ENCODE measurements at places on chromosomes 11 and 22.

GRCh38 chr11:116644201-116644940, 128.4 kb downstream of the BUD13 start:
- DNase-seq: no peak

GRCh38 chr11:60570970-60571369, 55.8 kb downstream of the MS4A13 start:
- DNase-seq: no peak

DNA sequence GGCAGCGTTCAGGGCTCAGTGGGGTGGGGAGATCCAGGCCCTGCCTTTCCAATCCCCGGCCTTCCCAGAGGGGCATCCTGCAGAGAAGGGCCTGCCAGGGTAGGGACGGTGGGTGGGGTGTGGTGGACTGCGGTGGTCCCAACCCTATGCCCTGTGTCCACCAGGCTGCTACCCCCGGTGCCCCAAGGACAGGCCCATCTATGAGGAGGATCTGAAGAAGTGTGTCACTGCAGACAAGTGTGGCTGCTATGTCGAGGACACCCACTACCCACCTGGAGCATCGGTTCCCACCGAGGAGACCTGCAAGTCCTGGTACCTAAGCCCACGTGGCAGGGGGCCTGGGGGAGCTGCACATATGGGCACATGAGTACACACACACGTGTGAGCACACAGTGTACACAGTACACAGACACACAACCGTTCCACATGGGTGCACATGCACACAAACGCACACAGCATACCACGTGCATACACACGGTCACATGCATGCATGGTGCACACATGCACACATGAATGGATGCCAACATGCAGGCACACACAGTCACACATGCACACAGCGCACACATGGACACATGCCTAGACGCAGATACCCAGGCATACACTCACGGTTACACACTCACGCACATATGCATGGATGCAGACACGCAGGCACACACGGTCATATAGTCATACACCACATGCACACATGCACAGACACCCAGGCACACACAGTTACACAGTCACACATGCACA, 16.1 kb downstream of the MUC2 start:
- no peak for DNase-seq

DNA sequence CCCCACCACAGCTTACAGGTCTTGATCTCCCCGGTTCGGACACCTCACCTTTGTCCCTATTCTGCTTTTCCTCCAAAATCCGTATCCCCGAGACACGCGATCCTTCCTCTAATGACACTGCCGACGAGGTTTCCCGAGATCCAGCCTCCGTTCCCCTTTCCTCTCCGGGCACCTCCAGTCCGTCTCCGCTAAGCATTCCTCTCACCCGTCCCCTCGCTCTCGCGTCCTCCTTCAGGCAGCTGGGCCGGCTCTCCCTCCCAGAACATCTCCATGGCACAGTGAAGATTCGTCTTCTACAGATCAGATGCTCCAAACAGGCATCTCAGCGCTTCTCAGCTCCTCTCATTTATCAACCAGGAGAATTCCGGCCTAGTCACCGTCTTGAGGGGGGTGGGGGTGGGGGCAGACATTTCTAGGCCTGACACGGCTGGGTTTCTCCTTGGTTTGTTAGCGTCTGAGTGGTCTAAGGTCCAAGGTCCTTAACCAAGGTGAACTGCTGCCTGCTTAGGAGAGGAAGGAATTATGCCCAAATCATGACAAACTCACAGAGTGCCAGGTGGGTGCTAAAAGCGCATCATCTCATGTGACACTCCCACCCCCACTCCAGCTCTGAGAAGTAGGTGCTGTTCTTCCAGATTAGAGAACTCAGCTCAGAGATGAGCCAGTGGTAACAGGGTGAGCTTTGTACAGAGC, at the start of gene SPTBN2:
TSS of gene SPTBN2 (minus strand) at position 524 of the 693 bp plus-strand sequence. CDS start 7,976 bp downstream, outside the sequence.
- no peak for DNase-seq

DNA sequence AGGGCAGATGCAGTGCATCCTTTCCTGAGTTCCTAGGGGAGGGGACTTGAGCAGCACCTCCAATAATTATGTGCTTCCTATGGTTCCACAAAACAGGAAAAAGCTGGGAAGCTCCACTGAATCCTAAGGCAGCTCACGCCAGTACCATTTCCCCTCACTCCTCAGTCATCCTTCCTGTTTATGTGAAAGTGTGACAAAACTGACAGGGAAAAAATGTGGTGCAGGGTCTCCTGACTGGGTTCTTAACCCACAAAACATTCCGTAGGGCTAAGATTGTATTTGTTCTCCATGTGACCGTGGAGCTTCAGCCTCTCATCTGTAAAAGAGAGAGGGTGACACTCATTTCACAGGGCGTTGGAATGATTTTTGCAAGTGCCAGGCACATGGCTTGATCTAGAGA, 12.2 kb upstream of the LYVE1 start:
- DNase-seq: no peak

DNA sequence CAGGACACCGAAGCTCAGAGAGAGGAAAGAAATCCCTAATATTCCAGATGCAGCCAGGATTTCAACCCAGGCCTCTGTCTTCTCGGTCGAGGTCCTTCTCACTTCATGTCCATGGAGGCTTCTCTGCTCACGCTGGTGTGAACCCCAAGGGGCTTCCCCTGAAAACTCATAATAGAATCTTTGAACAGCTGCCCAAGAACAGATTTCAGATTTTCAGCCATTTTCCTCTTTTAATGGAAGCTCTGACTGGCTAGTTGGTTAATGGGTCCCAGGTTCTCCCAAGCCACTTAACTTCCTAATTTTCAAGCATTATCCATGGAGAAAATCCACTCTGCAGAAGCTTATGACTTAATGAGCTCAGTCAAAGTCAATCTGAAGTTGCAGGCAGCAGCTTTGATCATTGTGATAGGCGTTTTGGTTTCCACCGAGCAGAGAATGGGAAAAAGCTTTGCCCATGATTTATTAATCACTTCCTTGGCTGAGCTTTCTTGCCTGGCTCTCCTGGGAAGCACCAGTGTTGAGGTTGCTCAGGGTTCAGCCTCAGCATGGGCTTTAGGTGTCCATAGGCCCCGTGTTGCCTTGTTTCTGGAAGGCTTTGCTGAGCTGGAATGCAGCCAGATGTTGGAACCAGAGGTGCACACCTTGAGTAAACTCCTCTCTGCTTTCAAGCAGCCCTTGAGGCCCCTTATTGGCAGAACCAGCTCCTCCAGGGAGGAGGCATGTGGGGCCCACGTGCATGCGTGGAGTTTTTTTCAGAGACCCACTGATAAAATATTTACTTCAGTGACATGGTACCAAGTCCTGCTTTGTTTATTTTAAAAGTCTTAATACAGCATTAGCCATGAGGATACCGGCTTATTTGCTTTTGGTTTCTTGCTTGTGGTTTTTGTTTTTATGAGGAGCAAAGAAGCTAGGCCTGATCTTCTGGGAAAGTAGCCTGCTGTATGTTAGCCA, 25.5 kb downstream of the LDLRAD3 start:
- no peak for DNase-seq
